ENCODE measurements at places on chromosomes 16 and 17.

GRCh38 chr17:14121952-14122351, 52.6 kb downstream of the COX10 start:
- DNase-seq: no peak

DNA sequence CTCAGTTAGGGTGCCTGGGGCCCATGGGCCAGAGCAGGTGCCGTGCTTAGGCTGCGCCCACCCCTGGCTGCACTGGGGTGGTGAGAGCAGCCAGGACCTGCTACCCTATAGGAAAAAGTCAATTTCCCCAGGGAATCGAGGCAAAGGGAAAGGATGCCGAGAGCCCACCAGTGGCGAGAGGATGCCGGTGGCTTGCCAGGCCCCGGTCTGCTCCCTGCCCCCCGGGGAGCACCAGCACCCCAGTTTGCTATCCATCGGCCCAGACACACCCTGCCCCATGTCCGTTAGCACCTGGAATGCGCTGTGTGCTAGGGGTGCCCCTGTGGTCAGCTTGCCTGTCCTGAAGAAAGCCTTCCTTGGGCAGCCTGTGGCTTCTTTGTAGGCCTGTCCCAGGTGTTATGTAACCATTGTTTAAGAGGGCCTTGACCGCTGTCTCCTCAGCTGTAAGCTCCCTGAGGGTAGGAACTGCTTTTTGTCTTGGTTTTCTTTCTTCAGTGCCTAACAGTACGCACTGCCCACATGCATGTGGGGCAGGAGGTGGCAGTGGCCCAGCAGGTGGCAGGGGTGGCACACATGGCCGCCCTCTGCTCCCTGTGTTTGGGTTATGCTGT, 40.8 kb downstream of the NT5M start:
- DNase-seq: peak; percentile 37

DNA sequence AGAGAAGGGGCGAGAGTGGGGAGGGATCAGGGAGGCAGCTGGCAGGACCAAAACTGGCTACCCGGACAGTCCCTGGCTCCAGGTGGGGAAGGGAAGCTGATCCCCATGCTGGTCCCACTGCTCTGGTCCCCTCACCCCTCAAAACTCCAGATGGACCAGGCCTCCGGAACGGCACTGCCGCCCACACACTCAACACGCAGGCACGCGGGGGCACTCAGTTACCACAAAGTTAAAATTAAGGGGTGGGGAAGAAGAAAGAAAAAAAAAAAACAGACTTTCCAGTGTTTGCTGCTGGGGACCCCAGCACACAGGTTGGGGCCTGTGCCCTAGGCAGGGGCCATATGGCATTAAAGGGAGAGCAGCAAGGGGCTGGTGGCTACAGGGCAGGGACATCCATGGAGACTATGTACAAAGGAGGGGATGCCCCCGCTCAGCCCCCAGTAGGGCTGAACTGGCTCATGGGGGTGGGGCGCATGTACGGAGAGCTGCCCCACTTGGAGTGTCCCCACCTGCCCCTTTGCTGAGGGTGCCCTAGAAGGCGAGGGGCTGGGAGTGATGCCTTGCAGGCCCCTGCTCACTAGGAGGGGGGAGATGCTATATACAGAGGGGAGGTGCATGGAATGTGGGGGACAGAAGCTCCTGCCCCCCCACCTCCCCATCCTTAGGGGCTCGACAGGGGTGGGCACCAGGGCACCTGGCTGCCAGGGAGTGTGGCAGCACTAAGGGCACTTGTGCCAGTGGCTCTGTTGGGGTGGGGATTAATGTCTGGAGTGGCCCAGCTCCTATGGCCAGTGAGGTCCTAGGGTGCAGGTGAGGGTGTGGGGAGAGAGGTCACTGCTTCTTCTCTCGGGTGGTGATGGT, 5.6 kb downstream of the TP53I13 start:
- no peak for DNase-seq

GRCh38 chr17:73237714-73238113, 24.0 kb downstream of the CPSF4L start:
- DNase-seq: no peak

- DNase-seq: no peak
These were observed 505.0 kb downstream of the GRIN2A start for GRCh38 chr16:9677301-9677653.

GRCh38 chr17:50114849-50115357, 15.1 kb downstream of the SAMD14 start:
- no peak for DNase-seq

DNA sequence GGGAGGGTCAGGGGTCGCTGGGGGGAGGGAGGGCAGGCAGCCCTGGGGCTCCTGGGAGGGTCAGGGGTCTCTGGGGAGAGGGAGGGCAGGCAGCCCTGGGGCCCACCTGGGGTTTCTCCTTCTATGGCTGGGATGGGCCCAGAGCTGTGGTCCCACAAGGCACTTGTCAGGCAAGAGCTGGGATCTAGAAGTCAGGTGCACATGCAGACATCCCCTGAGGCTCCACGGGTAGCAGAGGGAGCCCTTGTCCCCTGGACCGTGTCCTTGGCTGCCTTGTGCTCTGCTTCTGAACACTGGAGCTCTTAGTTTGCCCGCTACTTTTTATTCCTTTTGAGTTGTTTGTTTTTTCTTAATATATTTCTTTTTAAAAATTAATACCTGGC, 1.8 kb downstream of the TUBB3 start:
- no peak for DNase-seq

- no peak for DNase-seq
These were observed 188.0 kb downstream of the NTN1 start for GRCh38 chr17:9209347-9209746.

DNA sequence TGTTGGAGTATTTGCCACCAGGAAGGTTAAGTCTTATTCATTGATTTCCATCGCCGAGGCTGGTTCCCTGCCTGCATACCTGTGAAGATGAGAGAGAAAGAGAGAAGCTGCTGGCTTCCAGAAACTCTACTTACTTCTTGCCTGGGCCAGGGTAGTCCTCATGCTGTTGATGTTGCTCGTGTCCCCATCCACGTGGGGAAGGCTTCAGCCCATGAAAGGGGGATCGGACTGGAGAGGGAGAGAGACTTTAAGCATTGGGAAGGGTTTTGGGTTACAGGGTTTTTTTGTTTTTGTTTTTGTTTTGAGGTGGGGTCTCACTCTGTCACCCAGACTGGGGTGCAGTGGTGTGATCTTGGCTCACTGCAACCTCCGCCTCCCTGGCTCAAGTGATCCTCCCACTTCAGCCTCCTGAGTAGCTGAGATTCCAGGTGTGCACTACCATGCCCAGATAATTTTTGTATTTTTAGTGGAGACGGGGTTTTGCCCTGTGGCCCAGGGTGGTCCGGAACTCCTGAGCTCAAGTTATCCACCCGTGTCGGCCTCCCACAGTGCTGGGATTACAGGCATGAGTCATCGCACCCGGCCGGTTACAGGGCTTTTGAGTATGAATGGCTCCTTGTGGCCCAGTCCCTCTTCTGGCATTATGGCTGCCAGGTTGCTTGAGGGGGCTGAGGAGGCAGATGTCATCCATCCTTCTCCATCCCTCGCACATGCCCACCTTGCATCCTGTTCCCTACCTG, 26.6 kb downstream of the ITGB3 start:
- no peak for DNase-seq

DNA sequence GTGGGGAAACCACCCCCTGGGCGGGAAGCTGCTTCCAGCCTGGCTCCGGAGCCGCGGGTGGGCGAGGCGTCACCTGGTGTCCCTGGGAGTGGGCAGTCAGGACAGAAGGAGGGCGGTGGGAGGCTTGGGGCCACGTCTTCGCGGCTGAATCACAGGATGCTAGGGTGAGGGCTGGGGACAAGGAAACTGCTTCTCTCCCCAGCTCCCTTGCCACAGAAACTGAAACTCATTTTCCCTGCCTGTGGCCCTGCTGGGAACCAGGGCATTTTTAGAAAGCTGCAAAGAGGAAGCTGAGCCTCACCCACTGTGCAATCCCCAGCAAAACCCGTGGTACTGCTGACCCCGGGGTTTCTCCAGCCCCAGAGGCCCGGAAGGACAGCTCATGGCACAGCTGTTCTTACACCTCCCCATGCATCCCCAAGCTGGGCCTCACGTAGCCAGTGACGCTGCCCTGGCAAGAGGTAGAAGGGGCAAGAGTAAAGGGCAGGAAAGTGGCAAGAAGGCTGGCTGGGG, 8.2 kb downstream of the RHBDF2 start:
- peak; percentile 82 for DNase-seq

DNA sequence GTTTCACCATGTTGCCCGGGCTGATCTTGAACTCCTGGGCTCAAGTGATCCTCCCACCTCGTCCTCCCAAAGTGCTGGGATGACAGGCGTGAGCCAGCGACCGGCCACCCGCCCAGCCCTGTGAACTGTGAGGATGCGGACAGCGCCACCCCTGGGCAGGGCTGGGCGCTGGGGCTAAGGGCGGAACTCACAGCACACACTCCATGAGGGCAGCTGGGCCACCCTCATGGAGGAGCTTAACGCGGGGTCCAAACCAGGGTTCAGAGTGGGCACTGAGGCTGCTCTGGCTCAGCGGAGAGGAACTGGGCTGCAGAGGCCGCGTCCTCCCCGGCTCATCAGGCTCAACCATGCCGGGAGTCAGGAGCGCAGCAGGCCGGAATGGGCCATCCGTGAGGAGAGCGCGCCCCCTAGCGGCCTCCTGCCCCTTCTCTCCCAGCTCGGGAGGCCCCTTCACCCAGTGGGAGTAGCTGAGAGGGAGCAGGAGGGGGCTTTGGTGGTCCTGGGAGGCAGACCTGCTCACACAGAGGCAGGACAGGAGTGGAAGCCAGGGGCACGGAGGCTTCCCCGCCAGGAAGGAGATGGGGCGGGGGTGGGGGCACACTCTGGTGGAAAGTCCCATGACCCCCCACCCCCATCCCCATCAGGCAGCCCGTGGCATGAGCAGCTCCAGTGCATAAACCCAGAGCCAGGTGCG, 13.8 kb downstream of the CORO7 start:
- DNase-seq: peak; percentile 89

DNA sequence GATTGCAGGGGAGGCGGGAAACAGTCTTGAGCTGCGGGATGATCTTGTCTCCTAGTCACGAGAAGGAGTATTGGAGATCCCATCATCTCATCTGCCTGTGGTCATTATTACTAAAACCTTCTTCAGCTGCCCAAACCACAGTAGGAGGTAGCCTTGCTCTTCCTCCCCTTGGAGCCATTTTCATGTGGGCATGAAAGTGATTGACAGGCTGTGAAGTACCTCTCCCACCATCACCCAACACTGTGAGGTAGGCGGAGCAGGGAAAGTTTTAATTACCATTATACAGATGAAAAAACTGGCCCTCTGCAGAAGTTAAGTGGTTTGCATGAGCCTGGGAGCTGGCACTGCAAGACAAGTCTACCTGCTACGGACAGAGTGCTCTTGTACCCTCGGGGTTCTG, 237.3 kb downstream of the MSI2 start:
- no peak for DNase-seq

GRCh38 chr17:28188841-28189263, 130.1 kb upstream of the TMEM97 start:
- DNase-seq: no peak

DNA sequence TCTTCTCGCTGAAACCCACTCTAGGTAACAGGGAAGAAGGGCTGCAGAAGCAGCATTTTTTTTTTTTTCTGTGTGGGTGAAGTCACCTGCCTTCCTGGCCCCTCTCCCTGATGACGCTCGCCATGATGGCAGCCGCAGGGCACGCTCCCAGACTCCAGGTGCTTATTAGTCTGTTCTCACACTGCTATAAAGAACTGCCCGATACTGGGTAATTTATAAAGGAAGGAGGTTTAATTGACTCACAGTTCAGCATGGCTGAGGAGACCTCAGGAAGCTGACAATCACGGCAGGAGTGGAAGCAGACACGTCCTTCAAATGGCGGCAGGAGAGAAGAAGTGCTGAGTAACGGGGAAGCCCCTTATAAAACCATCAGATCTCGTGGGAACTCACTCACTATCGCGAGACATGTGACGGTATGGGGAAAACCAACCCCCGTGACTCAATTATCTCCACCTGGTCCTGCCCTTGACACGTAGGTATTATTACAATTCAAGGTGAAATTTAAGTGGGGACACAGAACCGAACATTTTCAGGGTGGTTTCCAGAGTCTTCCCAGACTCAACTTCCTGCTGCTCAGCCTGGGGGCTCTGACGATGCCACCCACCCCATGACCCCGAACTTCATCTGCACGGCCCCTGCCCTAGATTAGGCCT, 34.9 kb upstream of the NLRP1 start:
- no peak for DNase-seq

DNA sequence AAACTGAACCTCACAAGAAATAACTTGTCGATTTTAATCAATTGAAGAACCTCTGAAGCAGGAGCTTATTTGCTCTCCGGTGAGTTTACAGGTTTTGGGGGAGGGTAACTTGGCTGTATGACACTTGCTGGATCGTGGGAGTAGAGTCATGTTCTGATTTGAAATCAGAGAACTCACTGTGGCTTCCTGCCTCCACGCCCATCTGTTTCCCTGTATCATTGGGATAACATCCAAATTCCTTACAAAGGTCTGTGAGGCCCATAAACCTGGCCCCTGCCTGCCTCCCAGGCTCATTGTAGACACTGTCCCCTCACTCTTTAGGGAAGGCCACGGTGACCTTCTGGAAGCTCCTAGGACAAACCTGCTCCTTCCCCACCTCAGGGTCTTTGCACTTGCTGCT, 48.3 kb downstream of the C17orf67 start:
- DNase-seq: no peak

DNA sequence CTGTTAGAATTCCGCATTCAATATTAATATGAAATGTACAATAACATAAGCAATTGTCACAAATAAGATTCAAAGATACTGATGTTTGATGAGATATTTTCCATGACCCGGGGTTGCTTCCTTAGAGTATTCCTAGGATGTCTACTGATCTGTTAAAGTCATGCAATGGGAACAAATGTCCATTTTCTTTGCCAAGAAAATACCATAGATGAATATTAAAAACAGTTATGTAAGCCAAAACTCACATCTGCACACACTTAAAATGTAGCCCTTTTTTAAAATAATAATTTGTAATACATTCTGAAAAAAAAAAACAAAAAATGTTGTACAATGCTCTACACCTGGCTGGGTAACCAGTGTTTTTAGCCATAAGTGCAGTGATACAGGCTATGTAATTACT, 259.4 kb upstream of the AXIN2 start:
- no peak for DNase-seq

DNA sequence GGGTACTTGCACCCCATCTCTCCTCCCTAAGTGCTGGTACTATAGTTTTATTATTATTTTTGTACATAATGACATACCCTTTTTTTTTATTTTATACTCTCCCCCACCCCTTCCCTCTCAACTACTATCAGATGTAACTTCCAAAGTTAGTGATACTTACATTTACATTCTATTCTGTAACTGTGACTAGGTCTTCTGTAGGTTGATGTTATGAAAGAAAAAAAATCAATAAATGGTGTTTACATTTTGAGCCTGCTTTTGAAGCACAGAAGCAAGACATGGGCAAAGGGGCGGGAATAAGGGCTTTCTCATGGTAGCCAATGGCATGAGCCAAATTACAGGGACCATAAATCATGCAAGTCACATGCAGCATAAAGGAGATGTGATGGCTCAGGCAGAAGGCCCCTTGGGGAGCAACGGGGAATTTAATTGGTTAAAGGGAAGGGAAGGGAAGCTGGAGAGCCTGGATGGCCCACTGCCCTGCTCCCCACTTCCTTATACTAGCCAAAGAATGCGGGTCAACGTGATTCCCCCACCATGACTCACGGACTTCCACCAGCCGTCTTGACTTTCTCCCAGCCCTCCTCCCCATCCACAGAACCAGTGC, 2.4 kb upstream of the ACSF2 start:
- DNase-seq: no peak

All from suprapubic skin (tissue), 4 donors.